ENCODE measurements at places on chromosomes 2 and 18.

- no peak for DNase-seq
Observed at GRCh38 chr2:127158614-127159290, 51.8 kb upstream of the BIN1 start.

- DNase-seq, result no peak
Observed at GRCh38 chr2:135768863-135769262, 27.2 kb downstream of the UBXN4 start.

- no peak for DNase-seq
Observed at GRCh38 chr18:48864876-48865275, 85.9 kb downstream of the SMAD7 start.

GRCh38 chr2:10844097-10844496 is 31.5 kb upstream of the PDIA6 start:
- DNase-seq, result no peak

GRCh38 chr2:168722592-168722991 is 79.8 kb upstream of the NOSTRIN start:
- no peak for DNase-seq

DNA sequence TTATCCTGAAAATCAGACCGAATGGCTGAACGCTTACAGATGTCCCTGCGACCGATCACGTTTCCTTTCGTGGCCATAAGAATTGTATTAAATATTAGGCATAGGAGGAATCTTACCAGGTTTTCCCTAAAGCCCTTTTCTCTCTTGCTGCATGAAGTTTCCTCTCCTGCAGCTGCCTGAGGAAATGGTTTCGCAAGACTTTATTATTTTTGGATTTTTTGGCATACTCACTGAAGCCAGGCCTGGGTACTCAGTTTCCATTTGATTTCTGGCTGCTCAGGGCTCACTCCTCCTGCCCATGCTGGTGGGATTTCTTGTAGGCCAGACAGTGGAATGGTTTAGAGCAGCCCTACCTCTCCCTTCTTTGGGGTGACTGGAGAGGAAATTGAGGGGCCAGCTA is 114.0 kb downstream of the KLHL29 start:
- no peak for DNase-seq

DNA sequence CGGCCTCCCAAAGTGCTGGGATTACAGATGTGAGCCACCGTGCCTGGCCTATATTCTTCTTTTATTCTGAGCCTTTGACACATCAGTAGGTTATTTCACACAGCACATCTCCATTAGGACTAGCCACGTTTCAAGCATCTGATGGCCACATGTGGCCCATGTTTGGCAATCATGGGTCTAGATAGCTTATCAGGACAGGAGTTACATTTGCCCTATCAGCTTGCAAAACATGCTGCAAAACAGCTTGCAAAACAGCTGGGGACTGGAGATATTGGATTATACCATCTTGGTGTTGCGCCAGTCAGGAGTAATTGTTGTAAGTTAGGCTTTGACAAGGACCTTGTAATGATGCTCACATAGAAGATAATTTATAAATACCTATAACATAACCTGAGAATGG is 94.9 kb downstream of the GBX2 start:
- DNase-seq, result no peak

DNA sequence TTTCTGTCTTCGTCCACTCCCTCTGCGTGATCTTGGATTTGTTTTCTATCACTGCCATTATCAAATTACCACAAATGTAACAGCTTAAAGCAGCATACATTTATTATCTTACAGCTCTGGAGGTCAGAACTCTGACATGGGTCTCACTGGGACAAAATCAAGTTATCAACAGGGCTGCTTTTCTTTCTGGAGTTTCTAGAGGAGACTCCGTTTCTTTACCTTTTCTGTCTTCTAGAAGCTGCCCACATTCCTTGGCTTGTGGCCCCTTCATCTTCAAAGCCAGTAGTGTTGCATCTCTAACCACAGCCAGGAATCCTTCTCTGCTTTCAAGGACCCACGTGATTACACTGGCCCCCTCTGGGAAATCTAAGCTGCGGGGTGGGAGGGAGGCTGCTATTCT is 21.9 kb upstream of the TET3 start:
- no peak for DNase-seq

GRCh38 chr2:57510704-57511103 is 535.9 kb upstream of the VRK2 start:
- no peak for DNase-seq

DNA sequence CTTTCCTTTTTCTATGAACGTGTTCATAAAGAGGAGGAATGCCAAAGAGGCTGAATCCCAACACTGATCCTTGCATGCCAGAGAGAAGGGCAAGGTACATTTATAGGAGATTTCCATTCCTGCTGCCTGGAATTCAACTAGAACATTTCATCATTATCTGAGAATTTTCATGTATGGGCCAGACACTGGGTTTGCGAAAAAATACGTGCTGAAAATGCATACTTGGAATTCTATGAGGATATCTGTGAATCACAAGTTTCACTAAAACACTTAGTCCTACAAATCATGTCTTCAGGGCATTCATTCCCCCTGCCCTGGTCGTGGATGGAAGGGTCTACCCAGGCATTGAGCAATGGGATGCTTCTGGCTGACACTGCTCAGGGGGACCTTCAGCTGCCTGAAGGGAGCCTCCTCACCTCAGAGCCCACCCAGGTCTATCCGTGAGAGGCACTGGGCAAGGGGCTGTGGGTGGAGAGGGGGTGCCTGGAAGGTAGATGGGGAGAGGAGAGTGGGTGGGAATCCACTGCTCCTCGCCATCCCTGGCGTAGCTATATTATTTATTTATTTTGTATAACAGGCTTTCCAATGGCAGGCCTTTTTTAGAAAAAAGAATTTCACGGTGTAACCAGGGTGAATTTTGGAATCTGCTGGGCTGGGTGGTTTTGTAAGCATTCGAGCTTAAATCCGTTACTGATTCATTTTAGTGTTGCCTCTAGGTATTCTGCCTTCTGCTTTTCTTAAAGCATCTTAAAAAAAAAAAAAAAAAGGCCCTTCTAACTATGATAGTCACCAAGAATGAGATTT is 560.6 kb upstream of the ID2 start:
- DNase-seq, result no peak

DNA sequence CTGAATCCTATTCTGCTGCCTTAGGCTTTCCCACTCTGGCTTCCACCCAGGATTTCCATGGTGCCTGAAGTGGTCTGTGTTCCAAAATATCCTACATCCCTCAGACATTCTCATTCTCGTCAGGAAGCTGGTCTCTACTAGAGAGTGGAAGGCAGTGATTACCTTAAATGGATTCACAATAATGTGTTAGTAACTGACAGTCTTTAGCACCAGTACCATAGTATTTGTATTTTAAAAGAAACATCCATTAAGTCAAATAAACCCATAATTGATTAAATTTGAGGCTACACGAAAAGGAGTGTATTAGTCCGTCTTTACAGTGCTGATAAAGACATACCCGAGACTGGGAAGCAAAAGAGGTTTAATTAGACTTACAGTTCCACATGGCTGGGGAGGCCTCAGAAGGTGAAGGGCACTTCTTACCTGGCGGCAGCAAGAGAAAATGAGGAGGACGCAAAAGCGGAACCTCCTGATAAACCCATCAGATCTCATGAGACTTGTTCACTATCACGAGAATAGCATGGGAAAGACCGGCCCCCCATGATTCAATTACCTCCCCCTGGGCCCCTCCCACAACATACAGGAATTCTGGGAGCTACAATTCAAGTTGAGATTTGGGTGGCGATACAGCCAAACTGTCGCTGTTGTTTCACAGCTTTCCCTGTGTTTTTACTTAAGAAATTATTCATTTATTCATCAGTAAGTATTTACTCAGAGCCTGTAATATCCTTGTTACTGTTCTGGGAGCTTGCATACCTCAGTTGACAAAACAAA is 306.5 kb downstream of the STK39 start:
- DNase-seq, result no peak

DNA sequence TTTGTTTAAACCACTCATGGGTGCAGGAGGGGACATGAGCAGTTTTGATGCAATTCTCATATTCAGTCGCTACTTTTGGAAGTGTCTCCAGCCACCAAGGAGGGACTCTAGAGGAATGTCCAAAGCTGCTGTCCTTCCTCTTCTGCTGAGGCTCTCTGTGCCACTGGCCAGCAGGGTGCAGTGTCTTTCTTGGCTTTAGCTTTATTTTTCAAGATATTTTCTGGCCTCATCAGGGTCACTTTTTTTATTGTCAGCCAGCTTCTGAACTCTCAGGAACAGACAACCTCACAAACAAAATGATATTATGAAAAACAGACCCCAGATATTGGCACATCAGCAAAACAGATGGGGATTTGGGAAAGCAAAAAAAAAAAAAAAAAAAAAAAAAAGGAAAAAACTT is 289.3 kb upstream of the ZSWIM2 start:
- no peak for DNase-seq

GRCh38 chr2:182822733-182823132 is 43.7 kb downstream of the FRZB start:
- DNase-seq, result no peak

DNA sequence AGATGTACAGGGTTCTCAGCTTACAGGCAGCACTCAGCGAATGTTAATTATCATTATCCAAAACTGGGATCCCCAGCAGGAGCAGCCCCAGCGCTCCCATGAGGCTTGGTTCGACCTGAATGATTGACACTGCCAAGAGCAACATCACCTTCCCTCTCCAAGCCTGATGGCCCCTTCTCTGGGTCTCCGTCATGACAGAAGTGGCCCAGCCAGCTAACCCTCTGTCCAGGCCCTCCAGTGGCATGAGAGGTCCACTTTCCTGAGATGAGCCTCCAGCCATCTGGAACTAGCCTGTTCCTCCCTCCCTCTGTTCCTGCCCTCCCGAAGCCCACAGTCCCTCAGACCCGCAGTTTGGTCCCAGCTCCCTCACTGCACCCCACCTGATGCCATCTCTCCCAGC is 97.0 kb upstream of the RAB6C start:
- DNase-seq, result no peak

DNA sequence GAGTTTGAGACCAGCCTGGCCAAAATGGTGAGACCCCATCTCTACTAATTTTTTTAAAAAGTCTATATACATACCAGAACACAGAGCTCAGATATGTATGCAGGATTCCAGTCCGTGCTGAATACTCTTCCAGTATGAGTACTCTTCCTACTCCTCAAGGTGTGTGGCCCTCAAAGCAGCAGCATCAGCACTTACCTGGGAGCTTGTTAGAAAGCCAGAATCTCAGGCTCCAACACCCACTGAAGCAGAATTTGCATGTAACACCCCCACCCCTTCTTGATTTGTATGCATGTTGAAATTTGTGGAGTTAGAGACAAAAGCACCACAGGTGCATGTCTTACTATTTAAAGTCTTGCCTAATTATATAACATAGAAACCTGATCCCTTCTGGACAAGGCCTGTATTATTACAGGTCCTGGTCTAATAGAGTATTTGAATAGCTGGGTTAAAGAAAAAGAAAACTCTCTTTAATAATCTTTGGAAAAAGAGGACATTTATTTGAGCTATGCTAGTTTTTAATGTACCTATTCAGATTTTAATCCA is 50.3 kb upstream of the NFE2L2 start:
- no peak for DNase-seq

DNA sequence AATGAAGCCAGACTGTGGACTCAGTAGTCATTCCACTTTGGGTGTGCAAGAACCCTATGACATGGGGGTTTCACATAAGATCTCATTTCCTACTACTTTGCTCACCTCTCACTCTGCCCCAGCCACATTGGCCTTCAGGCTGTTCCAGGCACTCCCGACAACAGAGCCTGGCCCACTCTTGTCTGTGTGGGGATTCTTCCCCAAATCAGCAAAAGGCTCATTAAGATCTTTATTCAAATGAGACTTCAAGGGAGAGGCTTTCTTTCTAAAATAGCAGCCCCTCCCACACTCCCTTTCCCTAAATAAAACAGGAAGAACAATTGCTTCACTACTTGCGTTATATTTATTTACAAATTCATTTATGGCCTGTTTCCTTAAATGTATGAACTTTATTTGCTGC is 3.5 kb upstream of the CDC42EP3 start:
- DNase-seq, result no peak

- DNase-seq, result no peak
Observed at GRCh38 chr2:39492716-39493115, 55.6 kb upstream of the MAP4K3 start.

- no peak for DNase-seq
Observed at GRCh38 chr2:235591231-235591730, 97.4 kb downstream of the AGAP1 start.

DNA sequence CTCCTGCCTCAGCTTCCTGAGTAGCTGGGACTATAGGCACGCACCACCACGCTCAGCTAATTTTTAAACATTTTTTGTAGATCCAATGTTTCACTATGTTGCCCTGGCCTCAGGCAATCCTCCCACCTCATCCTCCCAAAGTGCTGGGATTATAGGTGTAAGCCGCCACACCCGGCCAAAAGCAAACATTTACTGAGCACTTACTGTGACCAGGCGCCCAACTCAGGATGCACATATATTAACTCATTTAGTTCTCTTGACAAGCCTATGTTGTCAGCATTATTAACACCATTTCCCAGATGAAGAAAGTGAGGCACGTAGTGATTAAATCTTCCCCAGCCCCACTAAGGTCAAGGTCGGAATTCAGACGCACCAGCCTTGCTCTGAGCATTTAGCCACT is 41.1 kb downstream of the TMEM37 start:
- no peak for DNase-seq

DNA sequence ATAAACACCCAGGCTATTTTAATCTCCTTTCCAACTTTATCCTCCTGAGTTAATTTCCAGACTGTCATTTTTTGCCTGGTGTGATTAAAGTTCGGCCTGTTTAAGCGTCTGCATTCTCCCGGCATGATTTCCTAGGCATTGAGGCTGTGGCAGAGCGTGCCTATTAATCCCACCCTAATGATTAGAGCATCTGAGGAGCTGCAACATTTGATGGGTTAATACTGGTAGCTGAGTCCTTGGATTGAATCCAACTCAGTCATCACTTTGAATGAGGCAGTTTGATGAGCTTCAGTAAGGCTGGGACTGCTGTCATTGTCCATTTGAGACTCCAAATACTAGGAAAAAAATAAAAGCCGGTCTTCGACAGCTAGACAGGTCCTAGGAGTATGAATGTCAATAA is 882.5 kb downstream of the SLC4A3 start:
- DNase-seq, result no peak

DNA sequence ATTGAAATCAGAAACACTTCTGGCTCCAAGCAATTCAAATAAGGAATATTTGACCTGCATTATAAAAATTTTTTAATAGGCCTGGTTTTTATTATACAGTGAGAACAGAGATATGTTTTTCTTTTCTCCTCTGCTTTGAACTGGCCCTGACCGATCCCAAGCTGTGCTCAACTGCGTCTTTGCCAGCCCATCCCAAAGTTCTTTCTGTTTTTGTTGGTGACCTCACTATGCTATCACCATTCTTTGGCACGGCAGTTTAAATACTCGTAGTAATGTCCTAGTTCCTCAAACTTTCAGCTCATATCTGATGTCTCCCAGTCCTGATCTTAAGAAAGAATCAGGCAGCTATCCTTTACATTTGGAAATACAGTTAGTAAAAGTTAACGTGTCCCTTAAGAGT is 42.3 kb upstream of the NETO1 start:
- no peak for DNase-seq
